NCI-H526 (cell line): ENCODE measurements at places on chromosomes 12 and 14.

- no peak for DNase-seq
Measured at GRCh38 chr14:92302481-92302880, 20.5 kb upstream of the SLC24A4 start.

DNA sequence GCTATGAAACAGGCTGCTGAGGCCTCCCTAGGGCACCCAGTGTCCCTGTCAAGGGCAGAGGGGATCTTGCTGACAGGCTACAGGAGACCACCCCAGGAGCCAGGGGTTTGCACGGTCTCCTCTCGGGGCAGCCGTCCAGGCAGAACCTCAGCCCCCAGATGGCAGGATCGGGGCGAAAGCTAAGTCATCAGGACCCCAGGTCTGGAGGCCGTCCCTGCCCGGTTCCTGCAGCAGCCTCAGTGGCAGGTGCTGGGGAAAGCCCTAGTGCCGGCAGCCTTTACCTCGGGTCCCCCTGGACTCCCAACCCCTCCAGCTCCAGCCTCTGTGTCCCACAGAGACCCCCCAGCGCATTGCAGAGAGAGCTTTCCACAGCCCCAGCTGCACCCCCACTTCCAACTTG lies 103.8 kb upstream of the C14orf180 start:
- no peak for DNase-seq

GRCh38 chr14:35898217-35898775 lies 72.2 kb downstream of the BRMS1L start:
- no peak for DNase-seq

DNA sequence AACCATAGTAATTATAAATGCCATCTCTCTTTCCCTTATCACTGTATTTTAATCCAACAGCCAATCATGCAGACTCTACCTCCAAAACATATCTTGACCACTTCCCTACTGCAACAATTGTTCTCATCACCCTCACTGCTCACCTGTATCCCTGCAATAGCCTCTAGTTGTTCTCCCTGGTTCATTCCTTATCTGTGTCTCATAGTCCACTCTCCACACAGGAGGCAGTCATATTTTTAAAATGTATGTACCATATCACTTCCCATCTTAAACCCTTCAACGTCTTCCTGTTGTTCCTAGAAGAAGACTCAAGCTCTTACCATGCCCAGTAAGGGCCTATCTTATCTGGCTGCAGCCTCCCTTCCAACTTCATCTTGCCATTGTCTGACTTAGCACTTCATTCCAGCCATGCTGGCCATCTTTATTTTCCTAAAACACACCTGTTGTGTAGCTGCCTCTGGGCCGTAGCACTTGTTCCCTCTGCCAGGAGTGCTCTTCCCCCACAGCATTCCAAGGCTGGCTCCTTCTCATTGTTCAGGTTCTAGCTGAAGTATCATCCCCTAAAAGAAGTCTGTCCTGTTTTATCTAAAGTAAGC lies 27.8 kb upstream of the BHLHE41 start:
- DNase-seq: no peak

DNA sequence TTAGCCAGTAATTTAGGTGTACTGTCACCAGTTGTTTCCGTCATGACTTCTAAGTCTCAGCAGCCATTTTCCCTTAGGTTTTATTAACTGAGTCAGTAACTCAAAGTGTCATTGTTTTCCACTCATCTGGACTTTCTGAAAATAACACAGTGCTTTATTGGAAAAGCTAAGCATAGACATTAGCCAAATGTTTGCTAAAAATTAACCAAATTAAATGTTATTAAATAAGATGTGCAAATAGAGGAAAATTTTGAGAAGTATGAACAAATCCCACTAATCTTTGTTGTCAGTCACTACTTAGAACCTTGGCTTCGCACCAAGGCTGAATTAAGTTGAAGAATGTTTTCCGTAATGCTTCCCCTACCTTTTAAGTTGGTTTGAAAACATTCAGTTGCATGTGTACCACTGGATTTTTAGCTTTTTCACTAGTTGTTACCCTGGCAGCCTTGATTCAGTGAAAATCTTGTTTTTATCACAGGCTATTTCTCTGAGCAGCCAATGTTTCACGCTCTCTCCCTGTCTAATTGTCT lies 43.0 kb downstream of the BORCS5 start:
- DNase-seq: no peak

- DNase-seq: peak; percentile 97
Measured at GRCh38 chr14:70600382-70601157, at the start of gene MED6. MED6 (minus strand) TSS chr14:70600655; CDS start chr14:70600637, 18 bp downstream.

DNA sequence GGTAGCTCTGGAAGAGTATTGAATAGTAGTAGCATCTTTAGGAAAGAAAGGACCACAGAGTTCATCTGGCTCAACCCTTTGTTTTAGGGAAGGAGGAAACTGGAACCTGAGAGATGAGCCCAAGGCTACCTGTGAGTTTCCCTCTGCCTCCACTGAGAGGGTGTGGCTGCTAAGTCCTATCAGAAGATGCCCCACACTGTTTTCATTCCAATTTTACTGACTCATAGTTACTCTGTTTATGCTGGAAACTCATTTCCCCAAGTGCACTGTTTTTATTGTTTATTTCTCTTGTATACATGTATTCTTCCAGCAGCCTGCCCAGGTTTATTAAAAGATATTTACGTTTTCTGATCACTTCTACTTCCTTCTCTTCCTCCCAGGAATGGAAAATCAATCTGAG lies 127.4 kb upstream of the ARHGAP5 start:
- DNase-seq: no peak

DNA sequence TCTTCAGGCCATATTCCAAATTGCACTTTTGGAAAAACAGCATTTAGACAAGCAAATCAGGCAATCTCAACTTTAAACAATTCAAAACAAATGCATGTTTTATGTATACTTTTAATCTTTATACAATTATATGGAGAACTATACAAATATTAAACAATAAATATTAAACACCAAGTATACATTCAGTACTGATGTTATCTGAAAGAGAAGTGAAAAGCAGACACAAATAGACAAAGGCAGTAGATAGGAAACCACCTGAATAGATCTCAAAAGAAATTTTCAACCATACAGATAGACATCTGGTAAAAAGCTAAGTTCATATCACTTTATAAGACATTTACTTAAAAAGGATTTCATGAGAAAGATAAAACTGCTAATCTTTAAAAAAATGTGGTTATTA lies 65.2 kb downstream of the ZC3H14 start:
- no peak for DNase-seq

DNA sequence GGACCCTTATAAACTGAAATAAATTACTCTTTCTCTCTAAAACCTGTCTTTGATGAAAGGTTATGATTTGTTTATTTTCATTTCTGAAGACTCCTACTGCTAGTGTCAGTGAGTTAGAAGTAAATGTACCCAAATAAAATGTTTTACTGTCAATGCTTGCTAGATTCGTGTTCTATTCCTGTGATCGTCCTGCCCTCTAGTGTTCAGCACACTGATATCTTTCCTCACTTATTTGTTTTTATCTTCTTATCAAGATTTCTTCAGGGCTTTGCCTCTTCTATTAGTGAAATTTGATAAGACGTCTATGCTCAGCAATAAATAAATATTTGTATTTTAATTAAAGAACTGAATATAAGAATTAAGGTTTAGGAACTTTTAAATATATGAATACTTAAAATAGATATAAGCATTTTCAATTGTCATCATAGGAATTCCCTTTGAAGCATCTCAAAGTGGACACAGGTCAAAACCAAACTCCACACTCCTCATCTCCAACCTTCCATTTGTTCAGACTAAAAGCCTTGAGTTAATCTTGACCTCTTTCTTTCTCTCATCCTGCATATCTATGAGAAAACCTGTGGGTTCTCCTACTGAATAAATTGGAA lies 75.8 kb downstream of the C12orf50 start:
- peak; percentile 56 for DNase-seq

GRCh38 chr14:90096566-90096965 lies 34.8 kb downstream of the KCNK13 start:
- DNase-seq: no peak

DNA sequence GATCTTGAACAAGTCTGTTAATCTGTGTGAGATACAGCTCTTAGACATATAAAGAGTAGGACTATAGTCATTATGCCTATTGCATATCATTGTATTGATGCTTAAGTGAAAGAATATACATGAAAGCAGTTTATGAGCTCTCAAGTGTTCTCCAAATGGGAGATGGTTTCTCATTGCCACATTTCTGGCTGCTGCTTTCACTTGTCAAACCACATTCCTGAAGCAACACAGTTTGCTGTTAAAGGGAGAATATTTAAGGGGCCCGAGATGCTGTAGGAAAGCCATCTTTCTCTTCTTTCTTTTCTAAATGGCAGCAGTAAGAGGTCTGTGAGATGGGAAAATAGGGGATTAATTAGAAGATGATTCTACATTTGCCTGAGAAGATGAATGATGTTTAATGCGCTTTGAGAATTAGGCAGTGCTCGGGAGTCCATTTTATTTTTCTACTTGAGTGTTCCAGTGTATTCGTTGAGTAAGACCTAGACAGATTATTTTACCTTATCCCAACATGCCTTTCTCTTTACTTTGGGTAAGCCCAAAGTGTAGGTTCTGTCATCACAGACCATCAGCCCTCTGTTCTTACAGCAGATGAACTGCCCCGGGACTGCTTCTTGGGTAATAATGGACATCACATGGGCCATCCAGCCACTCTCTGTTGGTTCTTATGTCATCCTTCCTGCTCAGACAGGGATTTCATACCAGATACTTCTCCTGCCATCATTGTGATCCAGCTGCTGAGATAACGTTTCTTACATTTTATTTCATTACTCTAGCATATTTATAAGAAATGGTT lies 35.6 kb downstream of the ANO4 start:
- no peak for DNase-seq

DNA sequence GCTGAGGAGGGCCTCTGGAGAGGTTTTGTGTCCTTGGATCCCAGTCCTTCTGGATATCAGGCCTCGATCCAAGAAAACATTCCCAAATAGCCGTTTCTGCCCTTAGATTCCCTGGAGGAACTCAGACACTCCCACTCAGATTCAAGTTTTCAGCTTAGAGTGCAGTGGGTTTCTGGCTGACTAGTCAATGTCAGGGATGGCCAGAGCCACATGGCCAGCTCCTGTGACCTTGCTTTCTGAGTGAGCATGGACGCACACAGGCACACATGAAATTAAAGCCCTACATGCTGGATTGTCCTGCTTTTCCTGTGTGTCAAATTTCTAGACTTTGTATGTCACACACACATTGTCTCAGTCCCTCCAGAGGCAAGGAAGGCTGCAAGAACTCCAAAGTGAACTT lies 86.2 kb downstream of the TNFAIP2 start:
- DNase-seq: no peak

DNA sequence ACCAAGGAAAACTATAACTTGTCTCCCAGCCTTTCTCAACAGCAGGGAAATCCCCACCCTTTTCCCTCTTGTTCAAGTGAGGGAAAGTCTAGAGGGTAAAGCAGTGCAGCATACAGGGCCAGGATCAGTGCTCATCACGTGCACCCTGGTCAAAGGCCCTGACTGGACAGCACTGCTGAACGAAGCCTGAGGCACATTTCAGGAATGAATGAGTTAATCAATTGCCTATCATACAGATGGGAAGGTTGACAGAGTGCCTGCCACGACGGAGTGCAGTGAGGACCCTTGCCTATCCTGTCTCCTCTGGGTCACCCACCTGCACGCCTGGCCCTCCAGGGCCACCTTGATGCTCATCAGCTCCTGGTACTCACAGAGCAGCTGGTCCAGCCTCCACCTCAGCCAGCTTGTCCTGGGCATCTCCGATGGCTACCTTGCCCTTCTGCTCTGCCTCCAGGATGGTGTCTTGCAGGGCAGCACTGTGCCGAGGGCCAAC lies 11.7 kb upstream of the KRT73 start:
- no peak for DNase-seq

- peak; percentile 85 for DNase-seq
Measured at GRCh38 chr12:3034067-3034750, 43.0 kb upstream of the TSPAN9 start.

- DNase-seq: no peak
Measured at GRCh38 chr12:62128175-62128975, 131.8 kb upstream of the USP15 start.

DNA sequence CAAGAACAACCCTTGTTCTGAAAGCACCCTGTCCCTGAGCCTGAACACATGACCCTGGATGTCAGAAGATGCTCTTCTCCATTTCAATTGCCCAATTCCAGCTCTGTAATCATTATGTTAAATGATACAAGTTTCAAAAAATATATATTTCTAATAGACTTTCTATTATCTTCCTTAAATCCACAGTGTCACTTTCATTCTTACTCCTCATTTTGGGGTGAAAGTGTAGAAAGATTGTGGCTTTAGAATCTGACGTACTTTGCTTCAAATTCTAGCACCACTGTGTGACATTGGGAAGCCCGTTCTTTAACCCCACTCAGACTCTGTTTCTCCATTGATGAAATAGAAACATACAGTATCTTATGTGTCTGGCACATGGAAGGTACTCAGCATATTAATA lies 83.2 kb downstream of the ETV6 start:
- DNase-seq: no peak

DNA sequence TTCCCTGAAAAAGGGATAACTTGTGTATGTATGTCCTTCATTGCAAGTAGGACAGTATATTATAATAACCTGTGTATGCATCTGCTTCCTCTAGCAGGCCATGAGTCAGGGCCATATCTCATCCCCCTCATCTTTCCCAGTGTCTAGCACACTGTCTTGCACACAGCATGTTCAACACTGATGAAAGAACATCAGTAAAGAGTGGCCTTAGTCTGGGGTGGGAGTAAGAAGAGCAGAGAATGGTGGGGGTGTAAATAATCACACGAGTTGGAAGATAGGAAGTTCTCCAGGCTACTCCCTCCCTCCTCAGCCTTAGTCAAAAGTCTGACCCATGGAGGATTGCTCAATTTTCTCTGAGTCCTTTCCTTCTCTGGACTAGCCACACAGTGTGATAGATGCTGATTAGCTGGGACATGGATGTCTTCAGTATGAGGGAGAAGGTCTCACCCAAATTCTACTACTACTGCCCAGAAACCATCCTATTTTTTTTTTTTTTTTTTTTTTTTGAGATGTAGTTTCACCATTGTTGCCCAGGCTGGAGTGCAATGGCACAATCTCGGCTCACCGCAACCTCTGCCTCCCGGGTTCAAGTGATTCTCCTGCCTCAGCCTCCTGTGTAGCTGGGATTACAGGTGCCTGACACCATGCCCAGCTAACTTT lies 14.6 kb upstream of the SP1 start:
- no peak for DNase-seq

- DNase-seq: no peak
Measured at GRCh38 chr12:97312570-97313135, 150.0 kb upstream of the RMST start.

- no peak for DNase-seq
Measured at GRCh38 chr12:123005081-123005626, 24.7 kb downstream of the ARL6IP4 start.

- DNase-seq: no peak
Measured at GRCh38 chr12:19369691-19370148, 69.6 kb upstream of the AEBP2 start.

DNA sequence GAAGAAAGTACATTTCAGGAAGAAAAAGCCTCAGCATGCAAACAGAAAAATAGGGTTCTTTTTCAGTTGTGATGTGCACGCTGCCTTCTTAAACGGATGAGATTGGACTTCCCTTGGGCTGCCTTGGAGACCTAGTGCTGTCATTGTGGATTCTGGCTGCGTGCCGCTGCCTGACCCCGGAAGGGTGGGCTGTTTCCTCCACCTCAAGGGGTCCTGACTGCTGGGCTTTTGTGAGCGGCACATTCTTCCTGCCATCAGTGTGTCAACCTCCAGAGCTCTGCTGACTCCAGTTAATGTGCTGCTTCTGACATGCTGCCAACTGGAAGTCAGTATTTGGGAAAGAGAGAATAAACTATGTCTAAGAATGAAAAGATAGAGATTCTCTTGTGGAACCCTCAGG lies 25.1 kb downstream of the CCNK start:
- DNase-seq: no peak
